HT-29 (cell line): ENCODE measurements at places on chromosomes 6 and 20.

DNA sequence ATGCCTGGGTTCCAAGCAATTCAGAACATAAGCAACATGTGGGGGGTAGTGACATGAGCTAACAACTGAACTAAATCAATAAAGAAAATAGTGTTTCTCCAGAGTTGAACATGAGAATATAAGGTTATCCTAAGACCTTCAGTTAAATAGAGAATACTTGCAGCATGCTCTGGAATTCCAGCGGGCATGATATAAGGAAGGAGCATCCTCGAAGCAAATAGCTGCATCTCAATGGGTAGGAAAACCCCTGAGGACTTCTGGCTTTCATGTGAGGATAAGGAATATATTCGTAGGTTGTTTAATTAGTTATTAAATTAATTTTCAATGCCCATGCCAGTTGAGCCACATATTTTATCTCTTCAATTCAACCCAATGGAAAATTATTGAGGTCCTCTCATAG, 631.2 kb upstream of the EPHA7 start:
- DNase-seq, result no peak

DNA sequence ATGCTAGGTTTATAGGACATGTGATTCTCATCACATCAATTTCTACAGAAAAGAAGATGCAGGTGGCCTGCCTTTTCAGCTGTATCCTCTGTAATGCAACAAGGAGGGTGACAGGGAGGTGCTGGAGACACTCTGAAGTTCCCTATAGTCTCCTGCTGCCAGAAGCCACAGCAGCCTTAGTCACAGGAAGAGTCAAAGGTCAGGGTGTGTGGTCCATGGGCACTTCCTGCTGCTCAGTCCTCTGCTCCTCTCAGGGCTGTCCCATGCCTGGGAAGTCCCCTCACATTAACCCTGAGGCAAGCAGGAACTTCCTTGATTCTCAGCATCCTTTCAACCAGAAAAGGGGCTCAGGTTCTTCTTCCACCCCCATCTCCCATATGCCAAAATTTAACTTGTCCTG, 144.8 kb upstream of the FOXA2 start:
- DNase-seq, result peak; percentile 48

- no peak for DNase-seq
Observed at GRCh38 chr6:94736236-94736635, 841.1 kb upstream of the MANEA start.

- DNase-seq, result no peak
Observed at GRCh38 chr6:124881898-124882578, 80.2 kb upstream of the RNF217 start.

- DNase-seq, result no peak
Observed at GRCh38 chr6:89989742-89990141, 95.5 kb downstream of the GJA10 start.

DNA sequence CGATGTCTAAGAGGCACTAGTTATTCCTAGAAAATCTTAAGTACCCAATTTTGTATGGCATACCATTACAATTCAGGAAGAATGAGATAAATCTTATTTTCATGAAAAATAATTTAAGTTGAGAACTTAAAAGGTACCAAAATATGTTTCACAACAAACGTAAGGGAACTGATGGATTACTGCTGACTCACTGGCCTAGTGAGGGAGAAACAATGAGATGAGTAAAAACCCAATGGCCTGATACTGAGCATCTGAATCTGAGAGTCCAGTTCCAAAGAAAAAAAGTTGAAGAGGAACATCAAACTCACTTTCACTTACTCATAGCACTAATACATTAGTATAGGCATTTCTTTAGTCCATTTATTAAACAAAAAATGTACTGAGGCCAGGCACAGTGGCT, 56.0 kb downstream of the MDN1 start:
- DNase-seq, result no peak

DNA sequence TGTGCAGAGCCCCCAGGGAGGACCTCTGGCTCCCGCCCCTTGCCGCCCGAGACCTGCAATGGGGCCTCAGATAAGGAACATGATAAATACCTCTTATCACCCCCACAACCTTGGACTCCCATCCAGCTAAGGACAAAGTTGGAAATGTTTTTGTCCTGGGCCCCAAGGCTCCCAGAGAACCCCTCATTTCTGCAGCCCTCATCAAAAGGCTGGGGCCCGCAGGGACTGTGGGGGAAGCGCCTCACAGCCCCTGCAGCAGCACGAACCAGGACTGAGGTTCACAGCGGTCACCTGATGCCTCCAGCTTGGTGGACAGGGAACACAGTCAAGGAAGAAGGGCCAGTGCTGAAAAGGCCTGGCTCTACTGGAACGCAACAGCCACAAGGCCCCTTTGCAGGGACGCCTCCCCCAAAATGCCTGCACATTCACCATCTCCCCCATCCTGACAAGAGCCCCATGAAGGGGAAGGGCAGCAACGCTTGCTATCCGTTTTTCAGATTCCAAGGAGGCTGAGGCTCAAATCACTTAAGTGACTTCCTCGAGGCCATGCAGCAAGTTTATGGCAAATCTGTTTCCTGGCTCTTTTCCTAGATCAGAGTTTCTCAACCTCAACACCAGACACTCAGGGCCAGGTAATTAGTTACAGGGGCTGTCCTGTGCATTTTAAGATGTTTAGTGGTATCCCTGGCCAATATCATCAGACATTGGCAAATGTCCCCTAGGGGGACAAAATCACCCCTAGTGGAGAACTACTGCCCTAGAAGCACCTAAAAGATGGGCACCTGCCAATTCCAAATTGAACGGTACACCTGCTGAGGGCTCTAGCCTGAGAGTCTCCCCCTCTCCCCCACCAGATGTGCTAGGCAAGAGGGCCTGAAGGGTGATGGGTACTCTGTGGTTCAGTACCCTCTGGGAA, 10.6 kb downstream of the TFEB start:
- no peak for DNase-seq

DNA sequence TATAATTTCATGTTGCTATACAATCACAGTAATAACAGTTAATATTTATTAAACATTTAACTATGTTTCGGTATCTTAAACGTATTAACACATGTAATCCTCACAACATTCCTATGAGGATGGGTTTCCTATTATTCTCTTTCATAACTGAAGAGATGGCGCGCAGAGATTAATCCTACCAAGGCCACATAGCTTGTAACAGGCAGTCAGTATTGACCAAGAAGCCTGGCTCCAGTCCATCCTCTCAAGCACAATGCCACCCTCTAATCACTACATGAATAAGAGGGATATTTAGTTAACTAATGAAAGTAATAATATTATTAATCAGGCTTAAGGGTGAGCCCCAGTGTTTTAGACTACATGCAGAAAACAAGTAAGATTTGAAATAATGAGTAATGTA, 149.7 kb upstream of the SIM1 start:
- DNase-seq, result no peak

DNA sequence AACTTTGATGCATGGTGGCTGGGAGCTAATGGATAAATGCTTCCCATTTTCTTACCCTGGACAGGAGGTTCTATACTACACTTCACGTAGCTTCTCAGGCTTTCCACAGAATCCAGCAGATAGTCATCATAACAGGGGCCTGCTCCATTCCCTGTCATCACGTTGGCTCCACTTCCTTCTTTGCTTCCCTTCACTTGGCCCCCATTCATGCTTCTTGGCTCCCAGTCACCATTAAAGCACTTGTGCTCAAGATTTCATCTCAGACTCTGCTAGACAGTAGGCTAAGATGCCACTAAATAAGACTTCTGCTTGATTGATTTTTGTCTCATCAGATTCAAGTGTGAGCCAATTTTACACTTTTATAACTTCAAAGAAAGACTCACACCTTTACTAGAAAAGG, 134.5 kb upstream of the ENPP5 start:
- DNase-seq, result no peak

DNA sequence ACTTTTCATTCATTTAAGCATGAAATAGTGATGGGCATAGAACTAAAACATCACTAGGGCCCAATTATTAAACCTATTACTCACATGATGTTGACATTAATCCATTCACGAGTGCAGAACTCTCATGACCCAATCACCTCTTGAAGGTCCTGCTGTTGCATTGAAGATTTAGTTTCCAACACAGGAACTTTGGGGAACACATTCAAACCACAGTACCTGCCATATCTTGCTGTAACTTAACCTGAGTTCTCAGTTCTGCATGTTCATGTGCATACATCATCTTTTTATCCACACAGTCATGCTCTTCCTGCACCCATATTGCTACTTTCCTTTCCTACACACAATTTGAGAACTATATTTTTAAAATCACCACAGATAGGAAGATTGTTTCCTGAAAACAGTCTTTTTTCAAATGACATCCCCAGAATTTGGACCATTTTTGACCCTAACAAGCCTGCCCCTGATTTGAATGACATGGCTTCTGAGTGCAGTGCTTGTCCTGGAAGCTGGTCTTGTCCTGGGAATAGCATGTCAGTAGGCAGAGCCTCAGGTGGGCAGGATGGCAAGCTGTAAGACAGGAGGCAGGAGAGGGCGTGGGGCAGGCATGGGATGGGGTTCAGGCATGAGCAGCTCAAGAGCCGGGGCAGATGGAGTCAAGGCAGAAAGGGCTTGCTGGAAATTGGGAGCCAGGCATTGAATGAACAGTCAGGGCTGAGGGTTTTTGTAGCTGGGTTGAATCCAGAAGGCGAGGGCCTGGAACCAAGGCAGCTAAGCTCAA, 49.2 kb upstream of the FOXC1 start:
- DNase-seq, result no peak

DNA sequence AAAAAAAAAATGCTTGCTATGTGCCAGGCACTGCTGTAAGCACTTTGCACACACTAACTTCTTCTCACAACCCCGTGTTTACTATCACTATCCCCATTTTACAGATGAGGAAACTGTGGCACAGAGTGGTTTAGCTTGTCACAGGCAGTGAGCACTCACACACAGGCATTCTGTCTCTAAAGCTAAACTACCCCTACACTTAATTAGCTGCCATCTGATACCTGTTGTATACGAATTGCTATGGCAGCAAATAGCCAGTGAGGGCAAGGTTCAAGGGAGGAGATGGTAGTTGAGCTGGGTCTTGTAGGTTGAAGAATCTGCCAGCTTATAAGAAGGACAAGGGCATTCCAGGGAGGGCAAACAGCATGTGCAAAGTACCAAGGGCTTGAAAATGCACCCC, 5.2 kb downstream of the TNNC2 start:
- DNase-seq, result peak; percentile 68

- DNase-seq, result peak; percentile 82
Observed at GRCh38 chr20:31602779-31603441, 2.2 kb upstream of the ID1 start.

DNA sequence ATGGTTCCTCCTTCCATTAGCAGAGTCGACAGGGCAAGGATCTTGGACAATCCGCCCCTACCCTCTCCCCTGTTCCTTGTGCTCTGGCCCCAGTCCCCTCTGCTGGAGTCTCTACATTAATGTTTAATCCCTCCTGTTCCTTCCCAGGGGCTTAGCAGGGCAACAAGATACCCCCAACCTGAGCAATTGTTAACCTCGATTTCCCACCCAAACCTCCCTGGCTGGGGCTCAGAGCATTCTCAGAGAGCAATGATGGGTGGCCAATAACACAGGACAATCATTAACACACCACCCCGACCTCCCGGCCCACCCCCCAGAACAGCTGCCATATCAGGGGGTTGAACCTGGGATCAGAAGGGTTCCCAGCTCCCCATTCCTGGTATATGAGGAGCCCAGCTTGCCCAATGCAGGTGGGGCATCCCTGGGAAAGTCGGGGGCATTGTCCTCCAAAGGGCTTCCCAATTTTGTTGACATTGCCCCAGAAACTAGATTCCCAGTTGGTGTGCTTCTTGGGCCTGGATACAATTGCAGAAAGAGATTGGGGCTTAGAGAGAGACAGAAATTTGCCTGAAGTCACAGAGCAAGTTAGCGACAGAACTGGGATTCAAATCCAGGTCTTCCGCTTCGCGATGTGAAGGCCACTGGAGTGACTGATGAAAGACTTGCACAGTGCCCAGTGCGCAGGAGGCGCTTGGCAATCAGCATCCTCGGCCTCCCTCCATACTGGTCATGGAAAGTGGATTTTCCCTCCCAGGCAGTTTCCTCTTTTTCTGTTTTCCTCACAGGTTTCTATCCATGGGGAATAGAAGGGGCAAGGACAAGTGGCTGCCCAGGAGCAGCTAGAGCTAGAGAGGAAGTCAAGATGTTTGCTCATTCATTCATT, 59.6 kb upstream of the TTPAL start:
- no peak for DNase-seq

DNA sequence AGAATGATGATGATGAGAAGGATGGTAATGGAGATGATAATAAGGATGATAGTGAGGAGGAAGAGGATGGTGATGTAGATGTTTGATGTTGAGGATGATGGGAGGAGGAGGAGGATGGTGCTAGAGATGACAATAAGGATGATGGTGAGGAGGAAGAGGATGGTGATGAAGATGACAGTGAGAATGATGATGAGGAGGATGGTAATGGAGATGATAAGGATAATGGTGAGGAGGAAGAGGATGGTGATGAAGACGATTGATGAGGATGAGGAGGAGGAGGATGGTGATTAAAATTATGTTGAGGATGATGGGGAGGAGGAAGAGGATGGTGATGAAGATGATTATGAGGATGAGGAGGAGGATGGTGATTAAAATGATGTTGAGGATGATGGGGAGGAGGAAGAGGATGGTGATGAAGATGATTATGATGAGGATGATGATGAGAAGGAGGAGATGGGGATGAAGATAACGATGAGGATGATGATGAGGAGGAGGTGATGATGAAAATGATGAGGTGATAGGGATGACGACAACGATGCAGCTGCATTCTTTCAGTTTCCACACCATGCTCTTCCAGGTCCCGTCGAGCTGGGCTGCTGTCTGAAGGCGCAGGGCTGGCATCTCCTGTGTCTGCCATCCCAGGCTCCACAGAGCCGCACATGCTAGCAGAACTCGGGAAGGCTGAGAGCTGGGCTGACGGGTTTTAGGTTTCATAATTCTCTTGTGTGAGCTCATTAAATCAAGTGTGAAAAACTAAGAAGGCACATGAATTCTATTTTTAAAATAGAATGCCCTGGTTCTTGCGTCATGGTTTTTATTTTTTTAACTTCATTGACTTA, 274.9 kb downstream of the SMOC2 start:
- no peak for DNase-seq

DNA sequence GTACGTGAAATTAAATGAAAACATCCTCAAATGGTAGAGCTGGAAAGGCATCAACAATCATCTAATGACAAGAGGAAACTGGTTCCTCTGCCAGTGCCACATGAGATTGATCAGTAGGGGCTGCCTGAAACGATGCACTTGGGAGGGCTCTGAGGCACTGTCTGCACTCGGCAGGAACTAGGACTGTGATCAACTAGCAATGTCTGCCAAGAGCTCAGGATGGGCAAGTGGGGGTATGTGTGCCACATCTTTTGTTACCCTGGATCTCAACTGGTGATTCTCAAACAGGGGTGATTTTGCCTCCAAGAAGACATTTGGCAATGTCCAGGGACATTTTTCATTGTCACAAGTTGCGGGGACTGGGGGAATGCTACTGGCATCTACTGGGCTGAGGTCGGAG, 1.9 kb downstream of the BPIFB6 start:
- no peak for DNase-seq
